ENCODE measurements at places on chromosomes 3 and 15. TPM values are rescaled to one million over a fixed set of nuclear protein-coding genes. Genes with fewer than 3 reads are reported as not detected.

RTP4 gene
- 1.0 TPM for total RNA-seq

GPR160 gene
- total RNA-seq, result 2.6 TPM

SEMA5B gene
- total RNA-seq, result 8.4 TPM

ANKUB1 gene
- not detected for total RNA-seq

FBXL22 gene
- 17.7 TPM for total RNA-seq

Data from skeletal muscle tissue (tissue), 5 donors.